ENCODE measurements at places on chromosomes 6 and 20. TPM values are rescaled to one million over a fixed set of nuclear protein-coding genes. Genes with fewer than 3 reads are reported as not detected.

DNA sequence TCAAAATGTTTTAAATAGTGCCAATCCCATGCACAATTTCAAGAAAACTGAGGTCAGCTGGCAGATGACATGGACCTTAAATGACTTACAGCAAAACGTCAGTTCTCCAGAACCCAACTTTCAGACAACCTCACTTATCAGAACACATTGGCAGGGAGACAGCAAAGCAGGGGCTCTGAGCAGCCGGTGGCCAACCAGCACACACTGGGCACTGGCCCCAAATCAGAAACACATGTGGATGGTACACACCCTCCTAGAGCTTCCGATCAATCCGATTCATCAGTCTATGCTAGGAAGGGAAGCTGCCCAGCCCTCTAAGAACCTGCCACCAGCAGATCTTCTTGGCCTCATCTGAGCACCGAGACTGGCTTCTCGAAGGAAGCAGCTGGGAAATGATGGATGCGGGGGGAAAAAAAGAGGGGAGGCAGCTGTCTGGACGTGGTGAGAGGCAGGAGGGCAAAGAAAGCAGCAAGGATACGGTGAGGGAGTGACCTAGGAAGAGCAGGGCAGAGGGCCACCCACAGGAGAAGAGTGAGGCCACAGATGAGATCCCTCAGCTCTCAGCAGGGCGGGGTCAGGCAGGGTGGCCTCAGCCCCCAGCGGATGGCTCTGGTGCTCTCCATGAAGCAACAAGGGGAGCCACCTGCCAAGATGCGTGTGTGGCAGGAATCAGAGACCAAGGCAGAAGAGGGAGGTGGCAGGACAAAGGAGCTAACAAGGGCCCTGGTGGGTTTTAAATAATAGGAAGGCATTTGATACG, 32.9 kb downstream of the TAF4 start:
- no peaks in the 10 kb centered on the region for H3K27me3 ChIP-seq
- no peak overlapping the region for H3K4me3 ChIP-seq
- H3K36me3 ChIP-seq = no peaks in the 10 kb centered on the region
- H3K27ac ChIP-seq = no peak overlapping the region

DNA sequence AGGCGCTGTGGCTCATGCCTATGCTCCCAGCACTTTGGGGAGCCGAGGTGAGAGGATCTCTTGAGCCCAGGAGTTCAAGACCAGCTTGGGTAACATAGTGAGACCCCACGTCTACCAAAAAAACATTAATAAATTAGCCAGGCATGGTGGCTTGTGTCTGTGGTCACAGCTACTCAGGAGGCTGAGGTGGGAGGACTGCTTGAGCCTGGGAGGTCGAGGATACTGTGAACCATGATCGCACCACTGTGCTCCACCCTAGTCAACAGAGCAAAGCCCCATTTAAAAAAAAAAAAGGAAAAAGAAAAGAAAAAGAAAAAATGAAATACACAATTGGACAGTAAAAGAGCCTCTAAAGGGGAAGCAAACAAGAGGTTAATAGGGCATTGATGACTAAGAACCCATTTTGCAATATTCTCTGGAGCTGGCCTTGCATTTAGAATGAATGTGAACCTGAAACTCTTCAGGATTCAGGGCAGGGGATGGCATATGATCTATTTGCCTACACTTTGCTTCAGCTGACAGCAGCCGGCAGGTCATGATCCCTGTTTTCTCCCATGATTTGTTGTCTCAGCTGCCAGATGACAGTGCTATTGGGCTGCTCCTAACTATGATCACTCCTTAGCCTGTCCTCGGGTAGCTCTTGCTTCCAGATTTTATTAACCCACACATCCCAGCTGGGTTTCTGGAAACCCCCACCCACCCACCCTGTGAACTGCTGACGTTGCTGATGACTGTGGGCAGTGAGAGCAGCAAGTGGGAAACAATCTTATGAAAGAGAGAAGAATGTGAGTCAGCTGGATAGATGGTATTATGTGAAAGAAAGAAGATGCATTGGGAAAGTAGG, 83.8 kb upstream of the ELOVL5 start:
- no peaks in the 10 kb centered on the region for H3K27me3 ChIP-seq
- H3K4me1 ChIP-seq = peaks cover 5% of the 10 kb centered on the region
- peak; percentile 53 for DNase-seq
- H3K27ac ChIP-seq = no peak overlapping the region
- no peak overlapping the region for H3K4me3 ChIP-seq
- H3K36me3 ChIP-seq = no peaks in the 10 kb centered on the region

DNA sequence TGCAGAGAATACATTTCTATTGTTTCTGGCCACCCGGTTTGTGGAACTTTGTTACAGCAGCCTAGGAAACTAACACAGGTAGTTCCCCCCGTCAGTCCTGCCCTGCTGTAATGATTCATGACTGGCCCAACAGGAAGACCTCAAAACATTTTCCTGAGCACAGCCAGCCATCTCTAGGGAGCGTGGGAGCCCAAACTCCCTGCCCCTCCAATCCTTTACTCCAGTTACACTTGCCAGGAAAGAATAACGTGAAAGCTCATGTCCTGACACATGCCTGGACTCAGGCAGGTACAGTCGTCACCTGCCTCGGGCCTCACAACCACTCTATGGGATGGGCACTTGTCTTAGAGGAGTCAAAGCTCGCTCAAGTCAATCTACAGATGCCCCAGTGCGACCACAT, 8.4 kb downstream of the TXNDC5 start:
- H3K27ac ChIP-seq = no peak overlapping the region
- H3K27me3 ChIP-seq = no peaks in the 10 kb centered on the region
- DNase-seq = no peak
- H3K36me3 ChIP-seq = peaks cover 12% of the 10 kb centered on the region
- H3K4me3 ChIP-seq = no peak overlapping the region

Gene TRIM10
- not detected for total RNA-seq

DNA sequence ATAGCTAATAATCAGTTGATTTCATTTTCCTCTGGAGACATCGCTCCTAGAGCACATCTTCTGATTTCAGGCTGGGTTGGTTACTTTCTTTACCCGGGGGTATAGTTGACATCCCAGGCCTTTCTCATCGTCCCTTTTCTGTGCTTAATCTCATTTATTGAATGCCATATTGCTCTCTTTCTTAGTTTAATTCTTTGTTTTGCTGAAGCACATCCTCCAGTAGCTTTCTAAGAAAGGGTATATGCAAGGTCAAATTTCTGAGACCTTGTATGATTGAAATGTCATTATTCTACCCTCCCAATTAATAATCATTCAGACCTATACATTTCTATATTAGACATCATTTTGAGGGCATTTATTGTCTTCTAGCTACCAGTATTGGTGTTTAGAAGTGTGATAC, 2.6 kb upstream of the C20orf141 start:
- no peaks in the 10 kb centered on the region for H3K36me3 ChIP-seq
- no peak overlapping the region for H3K27ac ChIP-seq
- no peak overlapping the region for H3K4me3 ChIP-seq

DNA sequence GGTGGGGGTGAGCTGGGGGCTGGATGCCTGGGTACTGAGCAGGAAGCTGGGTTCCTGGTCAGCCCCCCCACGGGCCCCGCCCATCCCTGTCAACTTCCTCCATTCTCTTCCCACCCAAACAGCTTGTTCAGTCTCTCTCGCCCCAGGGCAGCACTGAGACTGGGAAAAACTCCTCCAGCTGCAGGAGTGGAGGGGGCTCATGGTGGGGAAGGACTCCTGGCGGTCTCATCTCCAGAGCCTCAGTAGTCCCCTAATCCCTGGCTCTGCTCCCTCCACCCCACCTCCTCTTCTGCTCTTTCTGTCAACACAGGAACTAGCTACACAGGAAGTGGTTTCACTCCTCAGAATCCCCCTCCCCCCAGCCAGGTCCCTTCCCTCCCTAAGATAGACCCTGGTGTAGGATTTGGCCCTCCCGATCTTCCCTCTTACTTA, at the start of gene GPSM3:
TSS of gene GPSM3 (minus strand) at position 36 of the 432 bp plus-strand sequence. CDS start 130 bp downstream, outside the sequence.
- no peak within 1 kb of the TSS for H3K27ac ChIP-seq
- H3K4me1 ChIP-seq = peaks cover 10% of the 10 kb centered on the region
- H3K27me3 ChIP-seq = no peaks in the 10 kb centered on the region
- no peak within 1 kb of the TSS for H3K4me3 ChIP-seq
- DNase-seq = peak; percentile 50

DNA sequence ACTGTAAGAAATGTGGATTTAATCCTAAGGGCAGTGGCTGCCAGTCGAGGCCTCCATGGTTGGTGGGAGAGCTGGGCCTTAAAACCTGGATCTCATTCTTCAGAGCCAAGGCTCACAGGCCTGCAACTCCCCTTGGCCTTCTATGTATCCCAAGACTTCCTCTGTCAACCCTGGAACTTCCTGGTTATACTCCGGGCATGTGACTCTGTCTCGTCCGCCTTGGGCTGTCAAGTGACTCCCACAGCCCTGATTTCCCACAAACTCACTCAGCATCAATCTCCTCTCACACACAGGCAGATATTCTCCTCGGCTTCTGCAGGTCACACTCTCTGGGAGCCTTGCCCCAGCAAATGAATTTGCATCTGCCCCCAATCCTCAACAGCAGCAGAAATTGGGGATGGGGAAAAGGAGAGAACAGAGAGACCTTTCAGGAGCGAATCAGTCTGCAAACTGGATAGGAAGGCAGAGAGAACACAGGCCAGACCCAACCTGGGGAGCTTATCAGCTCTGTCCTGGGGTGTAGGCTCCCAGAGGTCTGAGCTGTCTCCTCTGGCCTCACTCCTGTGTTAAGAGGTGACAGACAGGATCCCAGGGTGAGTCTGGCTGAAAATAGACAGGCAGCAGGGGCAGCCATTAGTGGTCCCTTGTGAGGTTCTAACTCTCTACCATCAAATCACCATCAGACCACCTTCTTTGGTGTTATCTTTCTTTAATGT, 30.4 kb upstream of the PREX1 start:
- no peak overlapping the region for H3K4me3 ChIP-seq
- no peak overlapping the region for H3K27ac ChIP-seq
- no peak for DNase-seq
- H3K27me3 ChIP-seq = no peaks in the 10 kb centered on the region
- no peaks in the 10 kb centered on the region for H3K36me3 ChIP-seq
- H3K4me1 ChIP-seq = peaks cover 26% of the 10 kb centered on the region

All from SJCRH30 (cell line).